ENCODE measurements at places on chromosomes 12 and 14. TPM values are rescaled to one million over a fixed set of nuclear protein-coding genes. Genes with fewer than 3 reads are reported as not detected.

Gene DHRS4L2
- 16.7 TPM for total RNA-seq

Gene SOAT2
- not detected for total RNA-seq

Gene HCAR2
- total RNA-seq: not detected

Gene SERPINA1
- under 0.01 TPM for total RNA-seq

Gene SYNE3
- 15.9 TPM for total RNA-seq
